Activated CD8-positive, alpha-beta memory T cell treated with anti-CD3 and anti-CD28 coated beads for 24 hours (primary cell): ENCODE measurements at places on chromosomes 6 and 20.

DNA sequence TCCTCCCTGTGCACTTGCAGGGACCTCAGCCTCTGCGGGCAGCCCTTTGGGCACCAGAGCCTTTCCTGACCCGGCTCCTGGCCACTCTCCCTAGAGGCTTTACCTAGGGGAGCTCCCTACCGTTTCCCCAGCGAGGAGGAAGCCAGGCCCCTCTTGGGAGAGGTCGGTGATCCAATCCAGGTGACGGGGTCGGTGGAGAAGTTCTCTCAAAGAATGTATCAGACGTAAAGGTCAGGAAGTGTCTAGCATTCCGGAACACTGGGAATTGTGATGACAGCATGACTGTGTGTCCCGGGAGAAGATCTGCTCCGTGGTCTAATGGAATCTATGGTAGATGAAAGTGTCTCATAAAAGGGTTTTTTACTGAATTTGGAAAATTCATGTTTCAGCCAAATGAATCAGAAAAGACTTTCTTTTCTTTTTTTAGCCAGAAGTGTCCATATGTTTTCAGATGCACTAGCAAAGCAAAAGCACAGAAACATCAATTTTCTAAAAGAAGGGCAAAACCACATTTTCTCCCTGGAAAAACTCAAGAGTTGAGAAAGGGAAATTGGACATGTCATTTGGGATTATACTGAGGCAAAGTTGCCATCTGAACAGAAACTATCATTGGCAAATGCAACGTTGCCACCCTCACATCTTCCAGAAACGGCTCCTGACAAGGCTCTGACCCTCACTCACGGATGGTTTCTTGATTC, 289.4 kb downstream of the THBS2 start:
- no peak for DNase-seq

GRCh38 chr6:161658211-161658610, 384.4 kb upstream of the AGPAT4 start:
- DNase-seq: no peak

- peak; percentile 54 for DNase-seq
These were observed 58.4 kb downstream of the TRERF1 start for GRCh38 chr6:42393339-42393738.

DNA sequence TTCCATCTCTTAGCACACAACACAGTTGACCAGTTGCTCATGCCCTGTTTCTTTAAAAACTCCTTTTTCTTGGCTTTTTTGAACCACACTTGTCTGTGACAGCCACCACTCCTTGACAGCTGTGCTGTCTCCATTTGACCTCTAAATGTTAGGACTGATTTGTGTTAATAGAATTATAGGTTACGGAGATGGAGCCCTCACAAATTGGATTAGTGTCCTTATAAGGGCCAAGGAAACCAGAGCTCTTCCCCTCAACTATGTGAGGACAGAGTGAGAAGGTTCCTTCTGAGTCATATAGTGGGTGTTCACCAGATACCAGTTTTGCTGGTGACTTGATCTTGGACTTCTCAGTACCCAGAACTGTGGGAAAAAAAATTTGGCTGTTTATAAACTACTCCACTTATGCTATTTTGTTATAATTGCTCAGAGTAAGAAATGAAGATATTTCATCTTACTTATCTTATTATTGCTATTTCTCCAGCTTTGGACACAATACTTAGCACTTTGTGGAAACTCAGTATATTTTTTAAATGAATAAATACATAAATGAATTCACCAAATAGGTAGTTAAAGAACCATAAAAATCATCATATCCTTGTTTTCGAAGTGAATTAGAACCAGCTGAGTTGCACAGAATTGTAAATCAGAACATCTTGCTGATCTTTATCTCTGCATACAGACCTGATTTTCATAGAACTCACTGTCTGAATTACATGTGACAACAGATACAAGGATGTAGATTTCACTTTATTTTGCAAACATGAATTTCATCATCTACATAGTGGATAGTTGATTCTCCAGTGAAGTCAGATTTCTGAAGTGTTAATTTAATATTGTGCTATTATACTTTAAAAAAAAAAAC, 598.5 kb upstream of the IRAK1BP1 start:
- DNase-seq: no peak
